Neuronal stem cell (in vitro differentiated cells): ENCODE measurements at places on chromosomes 3 and 15.

GRCh38 chr15:68518785-68519430 lies 59.9 kb upstream of the CORO2B start:
- DNase-seq, result no peak

DNA sequence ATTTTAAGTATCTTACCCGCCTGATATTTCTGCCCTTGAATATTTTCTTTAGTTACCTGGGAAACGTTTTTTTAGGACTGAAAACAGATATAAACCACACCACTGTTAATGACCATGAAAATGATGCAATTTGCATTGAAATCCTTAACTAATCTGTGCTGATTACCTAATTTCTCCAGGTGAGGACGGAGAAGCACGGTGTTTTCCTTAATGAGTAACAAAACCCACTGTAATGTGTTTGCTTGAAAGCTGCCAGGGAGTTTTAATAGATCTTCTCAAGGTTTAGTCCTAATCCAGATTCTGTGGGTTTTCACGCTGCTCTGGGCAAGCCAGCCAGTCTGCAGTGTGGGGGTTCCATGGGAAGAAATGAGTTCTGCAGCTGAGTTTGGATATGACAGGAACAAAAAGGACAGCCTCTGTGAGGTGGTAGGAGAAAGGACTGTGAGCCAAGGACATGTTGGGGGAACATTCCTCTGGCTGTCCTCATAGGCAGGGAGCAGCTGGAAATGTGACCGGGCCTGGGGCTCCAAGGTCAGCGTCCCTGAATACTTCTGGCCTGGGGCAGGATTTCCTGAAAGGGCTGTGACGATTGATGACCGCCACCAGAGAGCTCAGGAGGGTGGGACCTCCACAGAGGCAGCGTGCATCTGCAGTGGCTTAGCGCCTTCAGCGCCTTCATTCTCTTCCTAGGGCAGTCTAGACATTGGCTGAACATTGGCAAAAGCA lies 18.6 kb downstream of the THSD4 start:
- DNase-seq, result no peak

DNA sequence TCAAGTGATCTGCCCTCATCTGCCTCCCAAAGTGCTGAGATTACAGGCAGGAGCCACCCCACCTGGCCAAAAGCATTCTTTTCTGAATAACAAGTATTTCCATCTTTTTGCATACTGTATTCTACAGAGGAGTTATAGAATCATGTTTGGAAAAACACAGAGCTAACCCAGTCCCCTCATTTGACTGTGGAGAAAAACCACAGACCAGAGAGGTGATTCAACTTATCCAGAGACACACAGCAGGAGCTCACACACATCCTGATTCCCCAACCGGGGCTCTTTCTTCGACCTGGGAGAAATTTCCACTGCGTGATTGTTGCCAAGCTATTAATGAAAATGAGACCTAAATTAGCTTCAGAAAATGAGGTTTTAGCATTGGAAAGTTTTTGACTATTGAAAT lies 176.1 kb upstream of the TLE3 start:
- no peak for DNase-seq

- DNase-seq, result no peak
These were observed 1.1 kb downstream of the PLSCR2 start for GRCh38 chr3:146468234-146468633.

DNA sequence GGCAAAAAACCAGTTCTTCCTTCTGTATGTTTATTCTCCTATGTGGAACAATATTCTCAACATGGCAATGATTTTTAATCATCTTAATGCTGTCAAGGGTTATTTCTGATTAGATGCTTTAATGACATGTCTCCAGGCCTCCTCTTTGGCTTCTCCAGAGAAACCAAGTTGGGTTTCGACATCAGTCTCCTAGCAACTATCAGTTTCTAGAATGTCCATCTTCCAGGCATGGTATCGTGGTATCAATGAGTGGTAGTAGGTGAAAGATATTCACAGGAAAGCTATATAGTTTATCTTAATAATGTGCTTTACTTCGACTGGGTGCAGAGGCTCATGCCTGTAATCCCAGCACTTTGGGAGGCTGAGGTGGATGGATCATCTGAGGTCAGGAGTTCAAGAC lies 128.5 kb downstream of the C3orf70 start:
- DNase-seq, result no peak

- no peak for DNase-seq
These were observed 368.6 kb upstream of the RBMS3 start for GRCh38 chr3:28912120-28912885.

DNA sequence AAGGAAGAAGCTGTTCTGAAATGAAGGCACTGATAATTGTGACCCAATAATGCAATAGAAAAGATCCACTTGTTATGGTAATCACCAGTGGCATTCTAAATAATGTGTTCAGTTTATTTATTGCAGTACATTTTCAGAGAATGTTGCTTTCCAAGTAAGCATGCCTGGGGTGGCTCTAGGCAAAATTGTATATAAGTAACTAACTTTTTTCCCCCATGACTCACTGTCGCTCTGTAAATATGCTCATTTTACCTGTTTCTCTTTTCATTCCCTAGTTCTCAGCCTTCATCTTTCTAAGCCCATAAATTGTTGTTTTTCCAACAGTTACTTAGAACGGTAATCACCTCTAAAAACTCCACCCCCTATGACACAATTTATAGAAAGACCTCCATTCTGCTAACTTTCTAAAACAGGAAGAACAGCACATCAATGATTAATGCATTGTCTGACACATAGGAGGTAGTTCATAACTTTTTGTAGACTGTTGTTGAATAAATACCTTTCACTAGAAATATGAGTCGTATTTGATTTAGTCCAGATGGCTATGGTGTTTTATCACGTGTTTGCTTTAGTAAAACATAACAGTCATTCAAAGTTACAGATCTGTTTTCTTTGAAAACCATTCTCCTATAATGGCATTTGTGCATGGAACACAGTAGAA lies 143.1 kb downstream of the LSAMP start:
- no peak for DNase-seq

- DNase-seq, result no peak
These were observed 43.9 kb downstream of the SOX14 start for GRCh38 chr3:137807998-137808397.

DNA sequence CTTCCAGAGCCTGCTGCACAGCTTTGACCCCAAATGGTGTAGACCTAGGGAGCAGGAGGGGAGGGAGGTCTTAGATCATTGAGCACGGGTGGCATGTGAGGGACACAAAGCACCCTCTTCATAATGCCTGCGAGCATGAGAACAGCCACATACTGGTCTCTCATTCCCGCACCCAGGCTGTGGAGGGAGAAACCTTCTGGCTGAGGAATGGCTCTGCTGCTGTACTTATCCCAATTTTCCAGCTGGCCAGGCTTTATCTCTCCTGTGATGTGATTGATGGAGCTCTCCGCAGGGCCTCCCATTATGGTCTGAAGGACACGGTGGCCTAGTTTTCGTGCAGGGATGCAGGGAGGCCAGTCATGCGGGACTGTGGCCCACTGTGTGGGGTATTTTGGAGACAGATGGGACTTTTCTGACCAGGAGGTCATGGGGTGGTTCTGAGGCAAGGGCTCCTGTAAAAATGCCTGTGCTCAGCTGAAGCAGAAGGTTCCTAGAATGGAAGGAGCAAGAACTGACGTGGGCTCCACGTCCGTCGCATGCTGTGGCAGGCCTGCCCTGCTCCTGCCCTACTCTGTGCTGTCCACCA lies 251.5 kb downstream of the PLCL2 start:
- no peak for DNase-seq

DNA sequence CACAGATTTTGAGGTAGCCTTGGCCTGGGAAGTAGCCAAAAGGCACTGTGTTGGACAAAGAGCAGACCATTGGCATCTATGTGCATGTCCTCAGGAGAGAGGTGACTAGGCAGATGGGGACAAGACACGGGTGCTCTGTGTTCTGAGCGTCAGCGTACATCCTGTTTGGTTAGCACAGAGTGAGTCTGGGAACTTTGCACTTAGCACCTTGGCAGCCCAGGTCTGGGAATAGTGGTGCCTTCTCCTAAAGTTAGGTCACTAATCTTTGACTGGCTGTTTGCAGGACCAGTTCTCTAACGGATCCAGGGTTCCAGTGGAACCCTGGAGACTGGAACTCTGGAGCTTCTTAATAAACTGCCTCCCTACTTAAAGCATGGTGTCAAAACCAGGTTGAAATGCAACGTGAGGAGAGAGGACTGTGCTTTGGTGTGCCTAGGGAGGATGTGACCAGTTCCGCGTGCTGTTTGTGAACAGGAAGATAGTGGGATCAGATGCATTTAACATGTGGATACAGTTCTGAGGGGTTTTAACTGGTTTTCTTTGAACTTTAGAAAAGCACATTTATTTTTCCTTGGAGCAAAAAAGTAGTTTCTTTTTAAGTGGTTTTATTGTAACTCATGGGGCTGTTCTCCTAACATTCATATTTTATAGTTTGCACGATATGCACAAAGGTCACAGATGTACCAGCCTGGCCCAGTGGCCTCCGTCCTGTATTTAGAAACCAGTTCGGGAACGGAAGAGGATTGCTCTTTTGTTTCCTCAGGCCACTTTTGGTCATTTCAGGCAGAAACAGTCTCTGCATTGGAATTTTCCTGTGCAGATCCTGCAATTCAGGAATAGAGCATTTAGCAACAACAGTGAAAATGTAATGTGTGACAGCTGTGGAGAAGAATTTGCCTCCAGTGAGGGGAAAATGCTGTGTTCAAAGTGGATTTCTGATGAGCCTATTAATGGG lies 48.8 kb downstream of the ABHD2 start:
- no peak for DNase-seq

- DNase-seq, result no peak
These were observed 84.7 kb downstream of the PPP2R3A start for GRCh38 chr3:136050250-136050649.

GRCh38 chr15:29968895-29969561 lies 113.7 kb upstream of the GOLGA8J start:
- DNase-seq, result no peak

DNA sequence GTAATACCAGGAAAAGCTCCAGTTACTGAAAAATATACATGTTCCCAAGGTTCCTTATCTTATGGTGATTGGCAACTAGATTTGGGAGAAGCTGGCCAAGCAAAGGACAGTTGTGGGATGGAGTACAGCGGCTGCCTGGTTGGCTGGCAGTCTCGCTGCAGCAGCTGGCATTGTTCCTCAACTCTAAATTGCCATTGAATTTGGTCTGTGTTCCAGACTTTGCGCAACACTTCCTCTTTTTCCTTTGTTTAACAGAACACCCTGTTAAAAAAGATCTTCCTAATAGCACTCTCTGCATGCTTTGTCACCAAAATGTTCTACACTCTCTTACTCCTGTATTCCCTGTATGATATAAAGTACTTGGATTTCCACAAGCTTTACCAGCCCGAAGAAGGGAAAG lies 420.6 kb upstream of the RBMS3 start:
- no peak for DNase-seq

GRCh38 chr3:185960522-185961288 lies 22.9 kb upstream of the TRA2B start:
- no peak for DNase-seq

- no peak for DNase-seq
These were observed 8.7 kb downstream of the LIMD1 start for GRCh38 chr3:45603226-45603625.

GRCh38 chr3:54710954-54711353 lies 216.9 kb downstream of the LRTM1 start:
- DNase-seq, result no peak

GRCh38 chr3:194661946-194662345 lies 10.0 kb downstream of the LSG1 start:
- DNase-seq, result no peak

- DNase-seq, result no peak
These were observed 320.9 kb downstream of the FOXP1 start for GRCh38 chr3:71262364-71263265.

DNA sequence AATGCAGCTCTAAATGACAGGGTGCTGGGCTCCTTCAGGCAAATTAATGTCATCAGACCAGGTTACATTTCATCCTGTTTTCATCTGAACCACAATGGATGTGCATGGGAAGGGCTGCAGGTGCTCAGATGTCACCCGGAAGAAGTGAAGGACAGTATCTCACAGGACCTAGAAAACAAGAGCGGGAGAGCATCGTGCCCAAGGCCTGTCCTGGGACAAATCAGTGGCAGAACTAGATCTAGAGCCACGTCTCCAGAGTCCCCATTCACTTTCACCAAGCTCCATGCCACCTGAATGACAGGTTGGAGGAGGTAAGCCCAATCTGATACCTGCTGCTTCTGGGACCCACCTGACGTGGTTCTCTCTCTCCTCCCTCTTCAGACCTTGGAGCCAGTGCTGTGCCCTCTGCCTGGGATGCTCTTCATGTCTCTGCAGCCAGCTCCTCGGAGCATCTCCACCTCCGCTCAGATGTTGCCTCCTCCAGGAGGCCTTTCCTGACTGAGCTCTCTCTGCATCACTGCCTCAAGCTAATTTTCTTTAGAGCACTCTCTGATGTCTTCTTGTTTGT lies 77.3 kb downstream of the CPN2 start:
- no peak for DNase-seq

DNA sequence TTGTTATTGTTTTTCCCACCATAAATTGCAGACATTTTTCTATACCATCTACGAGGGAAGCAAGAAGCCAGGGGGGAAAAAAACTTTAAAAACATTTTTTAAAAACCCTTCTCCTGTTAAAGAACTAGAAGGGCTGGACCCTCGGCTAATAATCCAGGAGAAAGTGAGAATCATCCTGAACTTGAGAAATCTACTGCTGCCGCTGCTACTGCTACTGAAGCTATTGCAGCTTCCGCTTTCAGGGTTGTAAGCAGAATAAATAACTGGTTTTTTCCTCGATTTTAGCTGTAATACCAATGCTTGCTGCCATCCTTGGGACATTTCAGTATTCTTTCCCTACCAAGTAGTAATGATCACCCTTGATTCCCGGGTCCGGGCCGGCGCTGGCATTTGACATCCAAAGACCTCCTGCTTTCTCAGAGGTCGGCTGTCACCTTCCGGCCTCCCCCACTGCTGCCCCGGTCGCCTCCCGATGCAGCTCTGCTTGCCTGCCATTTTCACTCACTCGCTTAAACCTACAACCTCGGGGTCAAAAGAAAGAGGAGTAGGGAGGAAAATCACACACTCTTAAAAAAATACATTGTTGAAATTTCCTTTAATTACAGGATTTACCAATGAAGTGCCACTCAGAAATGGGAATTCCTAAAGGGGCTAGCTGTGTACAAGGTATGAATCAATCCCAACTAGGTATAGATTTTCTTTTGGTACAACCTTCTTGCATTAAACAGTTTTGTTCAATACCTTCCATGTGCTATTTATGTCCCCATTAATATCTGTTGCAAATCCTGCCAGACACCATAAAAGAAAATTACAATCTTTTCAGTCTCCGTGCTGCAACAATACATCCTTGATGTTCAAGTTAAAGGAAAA lies 674 bp upstream of the MECOM start:
- peak; percentile 12 for DNase-seq
